NCI-H187 (cell line): ENCODE measurements at places on chromosomes 3 and 15.

DNA sequence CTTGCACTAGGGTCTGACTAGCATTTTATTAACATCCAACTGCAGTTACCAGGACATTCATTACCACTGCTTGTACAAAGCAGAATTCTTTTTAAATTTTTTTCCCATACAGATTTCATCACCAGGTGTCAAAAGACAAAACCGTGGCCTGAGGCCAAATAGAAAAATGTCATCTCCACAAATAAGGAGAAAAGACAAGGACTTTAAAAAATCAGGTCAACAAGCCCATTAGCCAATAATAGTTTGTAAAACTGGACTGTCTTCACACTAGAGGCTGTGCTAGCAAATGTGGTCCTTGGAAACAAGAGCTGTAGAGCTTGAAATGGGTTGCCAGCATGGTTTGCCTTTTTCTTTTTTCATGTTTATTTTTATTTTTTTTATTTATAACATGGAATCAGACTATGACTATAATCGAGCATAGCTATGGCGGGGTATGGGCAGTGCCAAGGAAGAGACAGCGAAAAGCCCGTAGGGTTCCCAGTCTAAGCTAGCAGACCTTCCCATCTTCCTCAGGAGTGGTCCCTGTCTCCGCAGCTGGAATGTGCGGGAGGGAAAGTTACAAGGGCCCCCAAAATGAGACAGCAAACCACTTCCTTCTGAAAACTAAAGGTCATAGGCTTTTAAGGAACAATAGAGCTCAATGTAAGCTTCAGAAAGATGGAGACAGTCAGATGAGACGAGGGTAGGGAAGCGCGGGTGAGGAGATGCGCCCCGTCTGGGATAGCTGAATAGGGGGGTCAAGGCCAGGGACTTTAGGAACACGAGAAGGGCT, 1.5 kb downstream of the PTPN9 start:
- DNase-seq, result no peak

- no peak for DNase-seq
These were observed 7.1 kb upstream of the TTC14 start for GRCh38 chr3:180594631-180595558.

DNA sequence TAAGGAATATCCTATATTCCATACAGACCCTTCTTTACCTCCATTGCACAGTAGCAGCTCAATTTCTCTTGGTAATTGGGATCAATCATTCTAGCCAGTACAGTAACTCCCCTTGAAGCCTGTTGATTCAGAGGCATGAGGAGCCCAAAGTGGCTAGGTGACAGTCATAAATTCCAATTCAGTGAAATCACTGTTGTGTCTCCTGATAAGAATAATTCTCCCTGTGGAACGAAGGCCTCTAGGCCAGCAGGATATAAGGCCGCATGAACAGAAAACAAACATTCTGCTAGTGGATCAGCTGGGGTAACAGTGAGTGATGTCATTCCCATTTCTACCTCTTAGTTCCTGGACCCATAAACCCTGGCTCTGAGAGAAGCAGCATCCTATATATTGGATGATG, 696.3 kb downstream of the NR2F2 start:
- DNase-seq, result no peak

GRCh38 chr3:43753741-43754715, 63.3 kb downstream of the ABHD5 start:
- no peak for DNase-seq

GRCh38 chr3:172536993-172537419, 13.8 kb upstream of the TNFSF10 start:
- DNase-seq, result no peak

DNA sequence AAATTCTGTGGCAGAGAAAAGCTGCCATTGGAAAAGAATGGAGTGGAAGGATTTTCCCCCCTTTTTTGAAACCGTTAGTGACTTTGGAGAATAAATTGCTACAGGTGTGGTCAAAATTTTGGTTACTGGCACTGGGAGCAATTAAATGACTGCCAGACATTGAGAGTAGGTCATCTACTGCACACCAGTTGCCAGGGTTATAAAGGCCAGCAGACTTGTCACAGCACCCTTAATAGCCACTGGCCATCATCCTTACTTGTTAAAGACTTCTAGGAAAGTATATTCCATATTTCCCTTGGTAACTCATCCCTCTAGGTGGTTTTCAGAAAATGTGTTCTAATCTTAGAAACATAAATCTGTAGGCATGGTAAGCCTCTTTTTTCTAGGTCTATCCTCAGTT, 8.0 kb downstream of the PIK3CA start:
- no peak for DNase-seq

GRCh38 chr3:79461129-79461792, 306.5 kb downstream of the ROBO1 start:
- no peak for DNase-seq

GRCh38 chr3:171267104-171267503, 193.1 kb downstream of the TNIK start:
- DNase-seq, result no peak

- DNase-seq, result no peak
These were observed 12.3 kb downstream of the BOC start for GRCh38 chr3:113223475-113224281.

GRCh38 chr3:124639406-124640237, 90.6 kb upstream of the UMPS start:
- no peak for DNase-seq

DNA sequence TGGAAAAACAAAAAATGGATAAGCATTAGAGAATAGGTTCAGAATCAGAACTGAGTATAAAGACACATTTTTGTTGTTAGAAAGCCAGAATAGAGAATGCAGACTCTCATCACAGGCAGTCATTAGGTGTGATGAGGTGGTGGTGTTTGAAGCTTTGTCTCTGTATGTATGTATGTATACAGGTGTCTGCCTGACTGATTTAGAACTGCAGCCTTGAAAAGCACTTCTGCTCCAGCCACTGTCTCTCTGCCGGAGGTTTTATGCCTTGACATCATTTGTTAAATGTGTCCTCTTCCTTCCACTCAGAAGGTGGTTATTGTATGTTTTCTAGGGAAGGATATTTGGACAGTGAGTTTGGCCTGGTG, 80.7 kb upstream of the ZBED2 start:
- no peak for DNase-seq

DNA sequence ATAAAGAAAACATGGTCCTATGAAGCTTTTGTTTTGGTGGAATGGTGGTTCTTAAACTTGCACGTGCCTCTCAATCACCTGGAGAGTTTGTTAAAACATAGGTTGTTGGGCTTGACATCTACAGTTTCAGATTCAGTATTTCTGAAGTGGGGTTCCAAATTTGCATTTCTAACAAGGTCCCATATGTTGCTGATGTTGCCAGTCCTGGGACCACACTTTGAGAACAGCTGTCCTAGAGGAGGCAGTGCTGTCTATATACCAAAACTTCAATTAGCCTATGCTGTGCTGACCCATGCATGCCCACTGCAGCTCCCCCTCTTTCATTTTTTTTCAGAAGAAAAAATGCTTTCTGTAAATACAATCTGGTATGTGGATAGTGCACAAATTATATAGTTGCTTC, 31.3 kb downstream of the ALCAM start:
- no peak for DNase-seq

- DNase-seq, result peak; percentile 7
These were observed 319.8 kb downstream of the FHIT start for GRCh38 chr3:60931452-60931851.

DNA sequence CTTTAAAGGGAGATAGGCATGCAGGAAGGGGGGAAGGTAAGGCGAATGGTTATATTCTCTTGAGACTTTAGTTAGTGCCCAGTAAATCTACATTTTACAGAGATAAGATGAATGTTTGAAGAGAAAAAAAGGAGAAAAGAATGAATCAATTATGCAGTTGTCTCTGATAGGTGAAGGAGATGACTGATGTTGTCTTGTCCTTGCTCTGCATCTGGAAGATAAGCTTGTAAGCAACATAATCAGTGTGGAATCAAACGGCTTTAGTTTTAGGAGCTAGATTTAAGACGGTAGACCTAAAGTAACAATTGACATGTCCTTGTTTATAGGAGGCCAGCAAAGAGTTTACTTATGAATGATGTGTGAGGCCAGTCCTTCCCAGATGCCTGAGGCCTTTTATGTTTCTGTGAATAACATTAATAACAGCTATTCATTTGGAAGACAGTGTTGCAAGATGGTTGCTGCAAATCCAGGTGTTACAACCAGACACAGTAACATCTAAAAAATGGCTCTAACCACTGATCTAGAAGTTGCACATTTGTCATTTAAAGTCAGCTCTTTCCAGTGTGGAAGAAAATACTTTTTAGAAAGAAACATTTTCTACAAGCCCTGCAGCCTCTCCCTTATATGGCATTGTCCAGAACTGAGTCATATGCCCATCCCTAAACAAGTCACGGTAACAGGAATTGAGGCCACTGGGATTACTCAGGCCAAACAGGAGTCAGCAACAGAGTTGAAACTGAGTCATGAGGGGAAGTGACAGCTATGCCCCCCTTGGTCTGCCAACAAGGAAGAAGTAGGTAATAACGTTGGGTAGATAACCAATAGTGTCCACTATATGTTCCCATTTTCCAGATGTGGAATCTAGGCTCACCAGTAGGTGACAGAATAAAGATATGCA, 77.5 kb upstream of the FBN1 start:
- no peak for DNase-seq

GRCh38 chr3:31247063-31247447, 285.7 kb upstream of the STT3B start:
- no peak for DNase-seq

- DNase-seq, result peak; percentile 35
These were observed 2.9 kb upstream of the FAM43A start for GRCh38 chr3:194682694-194683310.

- no peak for DNase-seq
These were observed 26.8 kb downstream of the DUSP7 start for GRCh38 chr3:52029535-52029934.

DNA sequence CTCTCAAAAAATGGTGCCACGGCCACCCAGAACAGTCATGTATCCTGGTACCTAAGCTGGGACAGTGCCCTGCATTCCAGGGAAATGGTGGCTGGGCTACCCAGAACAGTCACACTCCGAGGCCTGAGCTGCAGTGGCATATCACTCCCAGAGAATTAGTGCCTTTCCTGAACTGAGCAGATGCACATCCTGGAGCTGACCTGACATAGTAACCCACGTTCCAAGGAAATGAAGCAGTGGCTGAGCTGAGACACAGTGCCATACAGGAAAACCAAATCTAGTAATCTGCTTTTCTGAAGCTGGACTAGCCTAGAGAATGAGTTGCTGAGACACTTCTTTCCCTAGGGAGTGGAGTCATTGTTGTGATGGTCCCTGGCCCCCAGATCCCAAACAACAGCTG, 41.8 kb downstream of the SERP1 start:
- DNase-seq, result no peak

DNA sequence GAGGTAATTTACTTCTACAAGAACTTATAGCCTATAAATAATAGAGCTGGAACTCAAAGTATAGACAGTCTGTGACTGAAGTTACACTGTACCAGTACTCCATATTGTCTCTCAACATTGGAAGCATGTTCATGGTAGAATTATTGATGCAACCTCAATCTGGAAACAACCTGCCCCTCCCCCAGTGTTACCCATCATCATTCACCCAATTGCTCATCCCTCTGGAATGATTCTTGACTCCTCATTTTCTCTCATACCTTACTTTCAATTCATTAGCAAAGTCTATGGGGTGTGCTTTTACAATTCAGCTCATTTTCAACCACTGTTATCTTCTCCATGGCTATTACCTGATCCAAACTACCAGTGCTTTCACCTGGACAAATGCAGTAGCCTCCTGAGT, 151.7 kb downstream of the CPNE4 start:
- DNase-seq, result no peak

DNA sequence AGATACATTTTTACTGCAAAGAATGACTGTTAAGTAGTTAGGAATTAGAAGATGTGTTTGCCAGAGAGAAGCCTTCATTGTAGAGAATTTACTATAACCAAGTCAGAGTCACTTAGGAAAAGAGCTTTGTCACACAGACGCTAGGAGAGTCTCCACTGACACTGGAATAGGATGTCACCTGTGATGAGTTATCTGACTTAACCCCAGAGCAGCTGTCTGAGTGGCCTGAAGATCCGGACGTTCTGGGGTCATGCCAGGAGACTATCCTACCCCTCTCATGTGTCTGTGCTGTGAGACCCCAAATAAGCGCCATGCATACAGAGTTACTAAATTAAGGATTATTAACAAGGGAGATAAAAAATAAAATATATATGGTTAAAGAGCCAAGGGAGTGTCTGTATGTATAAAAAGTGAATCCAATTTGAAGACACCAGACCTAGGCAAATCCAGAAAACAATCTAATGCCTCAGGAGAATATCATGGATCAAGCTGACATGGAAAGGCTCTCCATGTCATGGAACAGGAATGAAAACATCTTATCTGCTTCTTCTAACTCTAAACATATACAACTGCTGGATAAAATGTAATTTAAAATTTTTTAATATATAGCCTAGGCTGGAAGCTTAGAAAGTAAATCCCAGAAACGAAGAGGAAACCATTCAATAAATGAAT, 43.5 kb downstream of the ITGB5 start:
- no peak for DNase-seq

DNA sequence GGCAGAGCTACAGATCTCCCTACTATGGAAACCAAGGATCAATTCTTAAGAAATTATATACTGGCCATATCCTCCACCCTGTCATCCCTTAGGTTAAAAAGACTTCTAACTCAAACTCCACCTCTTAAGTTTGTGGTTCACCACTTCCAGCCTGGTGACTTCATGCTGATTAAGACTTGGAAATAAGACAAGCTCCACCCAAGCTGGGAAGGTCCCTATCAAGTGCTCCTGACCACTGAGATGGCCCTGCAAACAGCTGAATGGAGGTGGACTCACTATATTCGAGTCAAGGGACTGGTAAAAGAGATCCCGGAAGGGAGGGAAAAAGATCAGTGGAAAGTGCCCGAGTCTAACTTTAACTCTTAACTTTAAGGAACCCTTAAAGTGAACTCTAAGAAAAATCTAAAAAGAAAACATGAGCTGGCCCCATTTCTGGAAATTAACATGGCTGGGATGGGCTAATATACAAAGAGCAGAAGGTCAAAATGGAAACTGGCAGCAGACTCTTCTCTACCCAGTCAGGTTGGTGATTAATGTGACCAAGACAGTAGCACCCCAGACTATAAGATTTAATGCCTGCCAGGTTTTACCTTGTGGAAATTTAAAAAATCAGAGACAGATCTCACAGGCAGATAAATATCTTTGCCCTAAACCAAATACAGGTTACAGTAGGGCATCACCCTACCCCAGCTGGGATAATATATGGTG, 43.9 kb downstream of the PPCDC start:
- DNase-seq, result no peak
